ENCODE measurements at places on chromosomes 3 and 15.
A peak's percentile ranks its signal among the peaks of the same experiment; 100 is the strongest.

DNA sequence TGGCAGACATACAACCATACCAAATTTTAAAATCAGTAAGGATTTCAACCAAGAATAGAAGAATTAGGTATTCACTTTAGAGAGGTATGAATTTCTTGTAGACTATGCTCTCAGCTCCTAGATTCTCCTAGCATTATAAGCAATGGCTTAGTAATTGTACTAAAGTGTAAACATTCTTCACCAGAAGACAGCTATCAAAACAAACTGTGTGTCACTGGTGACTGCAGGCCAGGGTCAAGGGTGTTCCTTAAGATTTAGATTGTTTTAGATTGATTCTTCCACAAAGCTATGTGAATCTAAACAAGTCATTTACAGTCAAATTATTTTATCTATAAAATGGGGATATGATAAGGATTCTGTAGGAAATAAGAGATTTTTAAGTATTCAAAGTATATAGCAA lies 23.1 kb upstream of the GP5 start:
- DNase-seq, result no peak

- DNase-seq, result no peak
Measured at GRCh38 chr3:197516517-197516889, 39.3 kb downstream of the BDH1 start.

DNA sequence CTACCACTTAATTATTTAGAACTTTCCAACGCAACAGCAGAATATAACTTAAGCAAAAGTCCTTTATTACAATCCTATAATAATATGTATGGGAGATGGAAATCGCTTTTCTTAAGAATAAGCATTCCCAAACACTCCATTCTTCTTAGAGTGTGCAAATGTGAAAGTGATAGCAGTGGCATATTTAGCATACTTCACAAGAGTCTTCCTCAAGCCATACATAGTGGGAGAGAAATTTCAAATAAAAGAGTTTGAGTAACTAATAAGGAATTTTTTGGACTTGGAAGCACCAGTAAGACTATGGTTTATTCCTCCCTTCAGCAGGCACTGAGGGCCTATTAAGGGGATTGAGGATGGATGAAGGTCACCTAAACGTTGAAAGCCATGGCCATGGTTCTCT lies 22.1 kb upstream of the BNC1 start:
- DNase-seq, result no peak

DNA sequence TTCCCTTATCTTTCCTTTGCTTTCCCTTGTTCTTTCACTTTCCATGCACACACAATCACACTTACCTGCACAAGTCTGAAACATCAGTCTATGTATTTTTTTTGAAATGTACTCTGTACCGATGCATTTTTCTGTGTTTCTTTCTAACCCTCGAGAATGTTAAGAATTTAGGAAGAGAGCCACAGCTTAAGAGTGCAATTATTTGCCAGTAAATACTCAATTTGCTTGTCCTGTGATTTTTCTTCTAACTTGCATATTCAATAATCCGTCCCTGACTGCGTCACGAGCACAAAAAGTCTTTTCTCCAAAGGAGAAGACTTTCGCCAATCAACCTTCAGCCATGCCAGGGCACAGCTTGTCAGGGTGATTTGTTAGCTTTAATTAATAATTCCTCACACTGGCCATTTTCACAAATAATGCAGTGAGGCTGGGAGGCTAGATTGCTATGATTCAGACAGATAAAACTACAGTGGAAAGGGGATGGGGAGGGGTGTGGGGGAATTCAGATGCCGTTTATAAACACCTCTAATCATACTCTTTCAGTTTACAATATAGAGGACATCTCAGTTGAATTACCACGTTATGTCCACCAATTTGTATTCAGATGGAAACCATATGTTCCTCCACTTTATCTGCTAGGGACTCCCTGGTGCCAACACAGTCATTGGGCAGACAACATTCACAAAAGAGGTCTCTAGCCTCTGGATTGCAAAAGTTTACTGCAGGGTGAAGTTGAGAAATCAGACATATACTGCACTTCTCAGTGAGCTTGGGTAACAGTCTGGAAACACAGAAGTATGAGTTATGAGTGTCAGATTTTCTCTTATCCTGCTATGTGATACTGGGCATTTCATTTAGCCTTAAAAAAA lies 388.0 kb downstream of the ZBTB20 start:
- DNase-seq, result no peak

DNA sequence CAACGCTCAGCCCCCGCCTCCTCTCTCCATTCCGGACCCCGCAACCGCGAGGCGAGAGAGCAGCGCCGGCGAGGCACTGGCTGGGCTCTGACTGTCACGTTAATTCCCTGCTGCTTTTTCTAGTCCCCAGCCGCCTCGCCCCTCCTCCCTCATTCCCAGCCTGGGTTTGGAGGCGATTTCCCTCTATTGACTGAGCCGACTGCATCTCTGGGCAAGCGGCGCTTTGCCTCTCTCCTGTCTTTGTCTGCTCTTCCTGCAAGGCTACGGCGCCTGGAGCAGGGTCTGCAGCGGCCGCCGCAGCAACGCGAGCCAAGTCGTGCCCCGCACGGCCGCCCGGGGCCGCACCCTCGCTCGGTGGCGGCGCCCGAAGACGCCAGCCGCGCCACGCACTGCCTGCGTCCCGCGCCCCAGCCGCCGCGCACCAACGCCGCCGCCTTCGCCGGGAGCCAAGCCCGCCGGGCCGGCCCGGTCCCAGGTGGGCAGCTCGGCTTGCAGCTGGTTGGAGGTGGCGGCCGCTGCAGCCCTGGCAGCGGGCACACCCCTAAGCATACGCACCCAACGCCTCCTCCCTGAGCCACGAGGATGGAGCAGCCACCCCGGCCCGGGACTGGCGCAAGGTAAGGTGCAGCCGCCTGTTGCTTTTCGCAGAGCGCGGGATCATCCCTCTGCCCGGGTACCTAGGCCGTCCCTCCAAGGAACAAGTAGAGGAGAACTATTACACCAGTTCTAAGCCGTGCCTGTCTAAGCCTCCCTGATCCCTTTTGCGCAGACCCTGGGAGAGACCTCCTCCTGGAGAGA lies at the start of gene LRRC3B:
Gene LRRC3B, plus strand, starts transcription at position 152 of the 798 bp plus-strand sequence. CDS start 86,901 bp downstream, outside the sequence.
- no peak for DNase-seq

GRCh38 chr3:45167011-45167911 lies 21.1 kb upstream of the CDCP1 start:
- peak; percentile 47 for DNase-seq

DNA sequence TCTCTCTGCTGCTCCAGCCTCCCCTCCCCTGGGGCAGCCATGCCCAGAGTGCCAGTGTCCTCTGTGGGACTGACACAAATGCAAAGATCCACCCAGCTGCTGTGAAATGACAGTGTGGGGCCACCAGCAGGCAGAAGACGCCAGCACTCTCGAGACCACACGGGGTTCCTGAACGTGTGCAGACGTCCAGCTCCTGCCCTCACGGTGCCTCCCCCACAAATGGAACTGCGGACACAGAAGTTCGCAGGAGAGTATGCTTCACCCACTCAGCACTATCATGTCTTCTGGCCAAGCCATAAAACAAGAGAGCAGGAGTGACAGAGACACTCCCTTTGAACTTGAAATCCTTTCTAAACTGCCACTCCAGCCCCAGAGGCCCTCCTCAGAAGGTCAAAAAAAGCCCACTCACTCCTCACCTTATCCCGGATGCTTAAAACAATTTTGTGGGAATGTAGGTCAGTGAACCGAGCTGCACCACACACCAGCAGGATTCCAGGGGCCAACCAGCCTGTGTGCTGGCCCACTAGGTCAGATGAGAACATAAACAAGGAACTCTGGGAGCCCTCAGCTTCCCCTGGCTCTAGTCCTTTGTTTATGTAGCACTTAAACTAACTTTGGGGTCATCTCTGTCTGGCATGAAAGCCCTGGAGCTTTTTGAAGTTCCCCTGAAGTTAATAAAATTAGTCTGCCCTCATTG lies 112.6 kb downstream of the DNAJB8 start:
- no peak for DNase-seq

DNA sequence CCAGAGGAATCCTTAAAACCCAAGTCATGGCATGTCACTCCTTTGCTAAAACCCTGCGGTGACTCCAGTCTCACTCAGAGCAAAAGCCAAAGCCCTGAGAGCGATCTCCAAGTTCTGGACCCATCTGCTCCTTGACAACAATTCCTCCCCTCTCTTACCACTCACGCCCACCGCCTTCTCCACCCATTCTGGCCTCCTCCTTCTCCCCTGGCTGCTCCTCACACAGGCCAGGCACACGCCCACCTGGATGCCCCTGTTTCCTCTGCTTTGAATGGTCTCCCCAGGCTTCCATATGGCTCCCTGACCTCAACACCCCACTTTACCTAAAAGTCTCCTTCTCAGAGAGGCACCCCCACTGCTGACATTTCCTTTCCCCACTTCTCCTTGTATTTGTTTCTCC lies 146.1 kb upstream of the LINGO1 start:
- no peak for DNase-seq

DNA sequence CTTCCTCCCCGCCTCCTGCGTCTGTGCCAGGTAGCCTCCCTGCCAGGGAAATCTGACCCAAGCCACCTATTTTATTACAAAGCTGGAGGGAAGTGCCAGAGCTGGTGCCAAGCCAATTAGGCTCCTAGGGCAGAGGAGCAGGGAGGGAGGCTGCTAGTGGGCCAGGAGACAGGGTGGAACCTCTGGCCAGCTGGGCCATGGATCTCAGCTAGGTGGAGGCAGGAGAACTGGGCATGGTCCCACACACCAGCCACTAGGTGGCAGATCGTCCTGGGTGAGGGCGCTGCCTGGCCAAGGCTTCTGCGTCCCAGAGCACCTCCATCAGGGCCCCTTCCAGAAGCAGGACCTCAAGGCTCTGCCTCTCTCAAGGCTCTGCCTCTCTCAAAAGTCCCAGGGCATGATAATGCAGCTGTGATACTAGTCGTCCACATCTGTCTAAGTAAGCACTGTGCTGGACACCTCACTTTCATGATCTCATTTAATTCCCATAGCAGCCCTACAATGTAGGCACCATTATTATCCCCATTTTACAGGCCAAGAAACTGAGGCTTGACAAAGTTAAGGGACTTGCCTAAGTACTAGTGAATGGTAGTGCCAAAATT lies 4.5 kb upstream of the RFT1 start:
- DNase-seq, result peak; percentile 25

- DNase-seq, result no peak
Measured at GRCh38 chr3:129746629-129747028, 140.2 kb upstream of the PLXND1 start.

DNA sequence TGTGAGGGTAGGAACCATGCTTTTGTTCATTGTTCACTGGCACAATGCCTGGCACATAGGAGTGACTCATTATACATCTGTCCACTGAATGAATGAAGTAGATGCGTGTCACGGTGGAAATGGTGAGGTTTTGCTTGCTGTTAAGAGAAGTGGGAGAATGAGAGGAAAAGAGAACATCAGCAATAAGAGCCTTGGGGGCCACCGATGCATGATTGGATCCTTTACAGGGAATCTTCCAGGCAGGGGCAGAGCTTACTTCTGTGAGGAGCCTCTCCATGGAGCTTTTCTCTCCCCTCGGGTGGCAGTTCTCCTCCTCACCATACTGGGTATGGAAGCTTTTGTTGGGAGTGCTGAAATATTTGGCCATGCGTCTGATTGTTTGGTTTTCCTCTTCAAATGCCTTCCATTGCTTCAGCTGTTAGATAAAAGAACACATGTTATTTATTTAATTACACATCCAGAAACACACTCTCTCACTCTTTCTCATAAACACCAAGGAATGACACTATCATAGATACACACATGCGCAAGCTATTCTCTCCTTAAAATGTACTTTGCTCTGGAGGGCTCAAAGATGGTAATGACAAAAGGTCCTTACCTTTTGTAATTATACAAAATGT lies 78.9 kb upstream of the GSK3B start:
- no peak for DNase-seq

Measured in activated CD4-positive, CD25-positive, alpha-beta regulatory T cell treated with anti-CD3 and anti-CD28 coated beads, Interleukin-2, amount 50 U/mL, for 16 hours (primary cell).